ENCODE measurements at places on chromosomes 13 and 19.

GRCh38 chr19:24062190-24062589 is 24.8 kb upstream of the ZNF254 start:
- DNase-seq, result no peak

- DNase-seq, result no peak
These were observed 113.4 kb downstream of the UBL3 start for GRCh38 chr13:29737061-29737460.

- peak; percentile 23 for DNase-seq
These were observed 805.6 kb upstream of the ARGLU1 start for GRCh38 chr13:107373551-107373950.

DNA sequence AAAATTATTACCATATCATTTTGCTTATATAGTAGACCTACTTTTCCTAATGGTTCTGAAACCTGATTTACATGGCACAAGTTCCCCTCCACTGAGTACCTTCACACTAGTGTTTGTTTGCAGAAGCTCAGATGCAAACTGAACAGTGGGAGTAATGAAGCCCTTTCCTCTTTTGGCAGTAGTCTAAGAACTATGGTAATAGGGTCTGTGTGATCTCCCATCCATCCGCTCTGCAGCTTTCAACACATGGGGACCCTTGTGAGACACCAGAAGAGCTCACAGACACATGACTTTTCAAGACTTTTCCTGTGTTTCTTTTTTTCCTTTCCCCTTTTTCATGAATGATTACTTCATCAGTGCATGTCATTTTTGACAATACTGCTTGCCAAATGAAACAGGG is 336.0 kb downstream of the ATP8A2 start:
- no peak for DNase-seq

DNA sequence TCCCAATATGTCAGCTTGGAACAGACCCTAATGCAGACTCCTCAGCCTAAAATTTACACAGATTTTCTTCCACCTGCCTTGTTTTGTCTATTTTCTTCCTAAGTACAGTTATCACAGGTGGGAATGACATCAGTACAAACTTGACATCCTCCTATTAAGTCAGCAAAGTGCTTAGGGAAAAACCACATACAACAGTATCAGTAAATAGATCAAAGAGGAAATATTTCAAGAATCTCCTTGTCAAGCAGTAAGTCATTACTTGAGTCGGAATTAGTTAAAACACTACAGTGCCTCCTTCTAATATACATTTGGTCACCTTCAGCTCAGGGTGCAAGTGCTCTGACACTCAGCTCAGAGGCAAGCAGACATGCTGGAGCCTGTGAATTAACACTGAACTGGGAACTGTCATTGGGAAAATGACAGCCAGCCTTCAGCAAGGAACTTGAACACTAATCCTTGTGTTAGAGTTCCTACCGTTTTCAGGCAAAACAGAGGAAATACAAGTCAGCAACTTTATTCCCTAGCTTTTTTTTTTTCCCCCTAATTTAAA is 394.3 kb upstream of the HTR2A start:
- DNase-seq, result no peak

GRCh38 chr13:110646442-110647364 is 31.4 kb downstream of the NAXD start:
- no peak for DNase-seq

DNA sequence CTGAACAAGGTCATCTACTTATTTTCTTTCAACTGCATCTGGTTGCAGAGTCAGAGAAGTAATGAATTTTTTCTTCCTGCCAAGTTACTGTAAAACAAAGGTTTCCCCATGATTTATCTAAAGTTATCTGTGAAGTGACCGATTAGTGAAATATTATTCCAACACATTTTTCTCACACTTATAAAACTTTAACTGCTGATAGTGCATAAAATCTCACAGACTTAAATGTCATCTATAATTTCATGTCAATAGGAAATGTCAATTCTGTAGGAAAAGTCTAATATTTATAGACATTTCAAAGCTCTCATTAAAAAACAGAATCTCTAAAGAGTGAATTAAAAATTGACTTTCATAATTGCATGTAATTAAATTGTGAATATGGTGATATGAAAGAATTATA is 397.2 kb downstream of the SLITRK1 start:
- no peak for DNase-seq

DNA sequence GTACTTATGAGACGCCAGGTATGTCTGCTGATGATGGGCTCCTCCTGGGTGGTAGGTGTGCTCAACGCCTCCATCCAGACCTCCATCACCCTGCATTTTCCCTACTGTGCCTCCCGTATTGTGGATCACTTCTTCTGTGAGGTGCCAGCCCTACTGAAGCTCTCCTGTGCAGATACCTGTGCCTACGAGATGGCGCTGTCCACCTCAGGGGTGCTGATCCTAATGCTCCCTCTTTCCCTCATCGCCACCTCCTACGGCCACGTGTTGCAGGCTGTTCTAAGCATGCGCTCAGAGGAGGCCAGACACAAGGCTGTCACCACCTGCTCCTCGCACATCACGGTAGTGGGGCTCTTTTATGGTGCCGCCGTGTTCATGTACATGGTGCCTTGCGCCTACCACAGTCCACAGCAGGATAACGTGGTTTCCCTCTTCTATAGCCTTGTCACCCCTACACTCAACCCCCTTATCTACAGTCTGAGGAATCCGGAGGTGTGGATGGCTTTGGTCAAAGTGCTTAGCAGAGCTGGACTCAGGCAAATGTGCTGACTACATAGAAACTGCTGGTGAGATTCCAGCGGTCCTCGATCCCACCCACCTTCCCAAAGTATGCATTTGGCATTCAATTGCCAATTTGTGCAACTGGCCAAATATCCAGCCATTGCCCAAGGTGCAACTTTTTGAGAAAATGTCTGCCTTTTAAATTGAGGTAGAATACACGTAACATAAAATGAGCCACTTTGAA is 10.2 kb downstream of the OR2Z1 start:
- no peak for DNase-seq

GRCh38 chr13:44693156-44693764 is 117.1 kb upstream of the TSC22D1 start:
- DNase-seq, result no peak

DNA sequence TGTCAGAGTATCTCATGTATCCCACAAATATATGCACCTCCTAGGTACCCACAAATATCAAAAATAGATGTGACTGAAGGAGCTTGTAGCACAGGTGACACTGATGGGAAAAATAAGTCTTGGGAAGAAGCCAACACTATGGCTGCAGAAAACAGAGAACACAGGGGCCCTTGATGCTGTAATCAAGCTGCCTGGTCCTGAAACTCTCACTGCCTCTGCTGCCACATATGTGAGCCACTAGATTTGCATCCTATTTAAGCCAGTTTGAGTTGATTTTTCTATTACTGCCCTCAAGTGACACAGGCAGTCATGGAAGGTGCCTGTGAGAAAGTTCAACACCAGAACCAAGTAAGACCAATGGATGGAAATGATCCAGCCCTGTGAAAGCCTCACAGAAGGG is 720.8 kb downstream of the UQCRFS1 start:
- no peak for DNase-seq

- no peak for DNase-seq
These were observed 73.9 kb downstream of the USP12 start for GRCh38 chr13:27097691-27098090.

DNA sequence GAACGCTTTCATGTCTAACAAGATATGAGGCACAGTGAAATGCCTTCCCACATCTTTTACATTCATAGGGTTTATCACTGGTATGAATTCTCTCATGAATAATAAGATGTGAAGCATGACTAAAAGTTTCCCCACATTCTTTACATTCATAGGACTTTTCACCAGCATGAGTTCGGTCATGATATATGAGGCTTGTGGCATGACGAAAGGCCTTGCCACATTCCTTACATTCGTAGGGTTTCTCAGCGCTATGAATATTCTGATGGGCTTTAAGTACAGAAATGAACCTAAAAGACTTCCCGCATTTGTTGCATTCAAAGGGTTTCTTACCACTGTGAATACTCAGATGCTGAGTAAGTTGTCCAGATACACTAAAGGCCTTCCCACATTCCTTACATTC is 21.3 kb downstream of the ZNF607 start:
- no peak for DNase-seq

DNA sequence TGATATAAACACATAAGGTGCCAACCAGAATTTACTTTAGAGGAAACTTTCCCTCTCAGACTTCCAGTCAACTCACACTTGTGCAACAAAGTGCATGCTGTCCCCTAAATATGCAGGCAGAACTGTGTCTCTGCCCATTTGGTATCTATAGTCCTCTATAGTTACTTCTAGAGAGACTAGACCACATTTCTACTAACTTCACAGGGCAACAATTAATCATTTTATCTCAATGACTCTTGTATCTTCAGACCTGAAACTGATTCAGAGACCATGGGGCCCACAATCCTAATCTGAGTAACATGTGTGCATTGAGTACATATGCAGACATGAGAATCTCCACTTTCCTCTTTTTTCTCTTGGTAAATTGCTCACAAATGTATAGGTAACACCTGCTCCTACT is 158.1 kb downstream of the ZNF486 start:
- DNase-seq, result no peak

- DNase-seq, result no peak
These were observed 270.6 kb downstream of the DNAJC15 start for GRCh38 chr13:43293986-43294385.

DNA sequence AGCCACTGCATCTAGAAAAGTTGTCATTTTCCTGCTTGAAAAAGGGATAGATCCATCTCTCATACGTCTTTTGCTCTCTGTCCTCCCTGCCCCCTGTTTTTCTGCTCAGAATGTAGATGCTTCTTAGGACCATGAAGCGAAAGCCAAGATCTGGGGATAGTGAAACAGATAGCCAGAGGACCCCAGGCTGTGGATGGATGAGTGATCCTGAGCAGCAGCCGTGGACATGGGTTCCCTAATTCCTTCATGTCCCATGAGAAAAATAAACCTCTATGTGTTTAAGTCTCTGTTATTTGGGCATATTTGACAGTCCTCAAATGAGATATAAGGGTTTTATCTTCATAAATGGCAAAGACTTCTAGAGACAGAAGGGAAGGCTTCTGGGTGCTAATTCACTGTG is 12.2 kb upstream of the FFAR2 start:
- no peak for DNase-seq

DNA sequence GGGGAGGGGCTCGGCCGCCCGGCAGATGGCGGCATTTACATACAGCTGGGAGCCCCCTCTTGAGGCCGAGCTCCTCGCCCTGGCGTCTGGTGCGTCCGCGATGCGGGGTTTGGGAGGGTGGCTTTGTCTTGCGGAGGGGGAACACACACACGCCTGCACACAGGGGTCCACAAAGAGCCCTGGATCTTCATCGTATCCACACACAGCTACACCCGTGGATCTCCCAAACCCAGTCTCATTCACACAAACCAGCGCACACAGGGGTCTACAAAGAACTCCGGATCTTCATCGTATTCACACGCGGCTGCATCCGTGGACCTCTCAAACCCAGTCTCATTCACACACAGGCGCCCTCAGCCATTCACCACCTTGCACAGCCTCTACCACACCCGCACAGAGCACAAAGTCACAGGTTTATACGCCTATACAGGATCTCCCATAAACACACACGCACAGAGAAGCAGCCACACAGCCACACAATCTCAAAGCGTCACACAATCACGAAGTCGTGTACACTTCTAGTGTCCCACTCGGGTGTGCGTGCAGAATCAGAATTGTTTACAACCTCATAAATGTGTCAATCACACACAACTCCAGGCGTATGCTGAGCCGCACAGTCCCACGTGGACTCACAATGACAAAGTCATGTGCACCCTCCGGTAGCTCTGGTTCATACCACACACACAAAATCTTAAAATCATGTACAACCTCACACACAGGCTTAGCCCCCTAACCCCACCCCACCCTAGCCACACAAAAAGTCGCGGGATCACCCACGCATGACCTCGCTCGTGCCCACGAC is 550 bp upstream of the DLL3 start:
- DNase-seq, result peak; percentile 68

- no peak for DNase-seq
These were observed 906.3 kb downstream of the PCDH9 start for GRCh38 chr13:66323745-66324347.

DNA sequence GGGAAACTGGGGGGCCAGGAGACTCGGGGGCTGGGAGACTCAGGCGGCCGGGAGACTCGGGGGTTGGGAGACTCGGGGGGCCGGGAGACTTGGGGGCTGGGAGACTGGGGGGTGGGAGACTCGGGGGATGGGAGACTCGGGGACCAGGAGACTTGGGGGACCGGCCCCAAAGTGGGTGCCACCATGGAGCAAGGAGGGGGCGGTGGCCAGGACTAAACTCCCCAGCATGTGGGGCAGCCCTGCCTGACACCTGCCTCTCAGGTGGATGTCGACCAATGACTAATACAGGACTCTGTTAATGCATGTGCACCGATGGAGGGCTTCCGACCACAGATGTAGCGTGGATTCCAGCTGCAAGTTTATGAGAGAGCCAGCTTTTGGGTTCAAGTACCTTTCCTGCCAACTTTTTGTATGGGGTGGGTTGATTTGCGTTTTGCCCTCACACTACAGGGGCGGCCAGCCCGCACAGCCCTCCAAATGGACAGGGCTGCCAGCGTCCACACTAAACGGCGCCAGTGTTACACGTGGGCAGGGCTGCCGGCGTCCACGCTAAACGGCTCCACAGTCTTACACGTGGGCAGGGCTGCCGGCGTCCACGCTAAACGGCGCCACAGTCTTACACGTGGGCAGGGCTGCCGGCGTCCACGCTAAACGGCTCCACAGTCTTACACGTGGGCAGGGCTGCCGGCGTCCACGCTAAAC is 62.2 kb downstream of the RASA3 start:
- no peak for DNase-seq

DNA sequence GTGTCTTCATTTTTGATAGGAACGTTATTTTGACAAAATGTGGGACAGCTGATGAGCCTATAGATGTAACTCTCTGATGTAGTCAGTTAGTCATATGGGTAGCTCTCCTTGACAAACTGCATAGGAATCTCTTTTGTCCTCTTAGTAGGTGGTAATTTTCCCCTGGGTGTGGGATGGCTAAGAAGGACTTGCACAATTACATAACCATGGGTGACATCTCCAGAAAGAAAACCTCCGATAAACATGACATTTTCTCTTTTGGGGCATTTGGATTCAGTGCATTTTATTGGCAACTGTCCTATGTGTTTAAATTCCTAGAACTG is 41.8 kb downstream of the IGFL3 start:
- no peak for DNase-seq

- DNase-seq, result no peak
These were observed 529.3 kb upstream of the SPRY2 start for GRCh38 chr13:80870186-80870585.

GRCh38 chr19:1055886-1056620 is 10.9 kb upstream of the ARHGAP45 start:
- DNase-seq, result no peak

DNA sequence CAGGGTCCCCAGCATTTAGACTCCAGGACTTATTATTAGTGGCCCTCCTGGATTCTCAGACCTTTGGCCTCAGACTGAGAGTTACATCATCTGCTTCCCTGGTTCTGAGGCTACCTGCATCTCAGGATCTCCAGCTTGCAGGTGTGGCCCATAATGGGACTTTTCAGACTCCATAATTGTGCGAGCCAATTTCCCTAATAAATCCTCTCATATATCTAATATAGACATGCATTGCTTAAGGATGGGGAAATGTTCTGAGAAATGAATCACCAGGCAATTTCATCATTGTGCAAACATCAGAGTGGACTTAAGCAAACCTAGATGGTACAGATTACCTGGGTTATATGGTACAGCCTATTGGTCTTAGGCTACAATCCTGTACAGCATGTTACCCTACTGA is 116.5 kb upstream of the FBXL3 start:
- DNase-seq, result no peak
